ENCODE measurements at places on chromosomes 5 and 9.
A peak's percentile ranks its signal among the peaks of the same experiment; 100 is the strongest.

- no peak for DNase-seq
Observed at GRCh38 chr5:107580889-107581820, 89.6 kb downstream of the EFNA5 start.

DNA sequence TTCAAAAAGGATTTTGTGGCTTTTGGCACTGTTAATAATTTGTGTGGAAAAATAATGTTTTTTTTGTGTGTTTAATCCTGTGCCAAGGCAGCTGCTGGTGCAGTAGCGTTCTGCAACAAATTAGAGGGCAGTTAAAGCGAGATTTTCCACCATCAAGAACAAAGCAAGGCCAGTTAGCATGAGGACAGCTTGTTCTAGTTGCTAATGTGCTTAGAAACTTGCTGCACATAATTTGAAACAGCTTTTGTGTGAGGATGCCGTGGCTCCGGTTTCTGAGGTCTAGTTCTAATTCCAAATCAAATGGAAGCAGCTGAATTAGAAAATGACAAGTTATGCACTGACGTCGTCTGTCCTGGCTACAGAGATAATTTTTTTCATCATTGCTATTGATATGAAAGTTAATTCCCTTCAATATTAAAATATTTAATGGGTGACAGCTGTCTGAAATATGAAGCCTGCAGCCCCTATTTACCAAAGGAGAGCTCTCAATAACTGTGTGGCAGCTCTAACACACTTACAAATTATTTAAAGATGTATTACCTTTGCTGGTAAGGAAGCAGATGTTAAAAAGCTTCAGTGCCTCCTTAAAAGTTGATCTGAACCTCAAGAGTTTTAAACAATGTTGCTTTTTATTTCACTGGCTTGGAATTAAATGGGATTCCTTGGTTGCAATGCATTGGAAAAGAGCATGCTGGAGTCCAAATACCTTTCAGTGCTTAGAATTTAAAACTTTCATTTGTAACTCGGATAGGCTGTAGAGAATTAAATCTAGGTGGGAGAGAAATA, 128.6 kb downstream of the SPATA31D1 start:
- DNase-seq, result no peak

- no peak for DNase-seq
Observed at GRCh38 chr5:6505416-6505755, 56.7 kb downstream of the UBE2QL1 start.

DNA sequence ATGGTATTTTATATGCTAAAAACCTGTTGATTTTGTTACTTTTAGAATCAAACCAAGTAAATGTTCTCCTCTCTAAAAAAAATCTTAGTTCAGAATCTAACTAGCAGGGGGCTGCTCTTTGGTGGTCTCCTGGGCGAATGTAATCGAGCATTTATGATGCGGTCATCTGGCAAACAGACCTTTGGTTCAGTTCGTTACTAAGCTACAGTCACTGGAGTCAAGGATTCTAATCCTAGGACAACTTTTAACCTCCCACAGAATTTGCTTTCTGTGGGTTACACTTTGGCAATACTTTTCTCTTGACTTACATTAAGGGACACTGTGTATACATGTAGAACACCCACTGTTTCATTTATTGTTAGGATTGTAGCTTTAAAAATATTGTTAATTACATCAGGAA, 26.3 kb upstream of the FREM1 start:
- no peak for DNase-seq

DNA sequence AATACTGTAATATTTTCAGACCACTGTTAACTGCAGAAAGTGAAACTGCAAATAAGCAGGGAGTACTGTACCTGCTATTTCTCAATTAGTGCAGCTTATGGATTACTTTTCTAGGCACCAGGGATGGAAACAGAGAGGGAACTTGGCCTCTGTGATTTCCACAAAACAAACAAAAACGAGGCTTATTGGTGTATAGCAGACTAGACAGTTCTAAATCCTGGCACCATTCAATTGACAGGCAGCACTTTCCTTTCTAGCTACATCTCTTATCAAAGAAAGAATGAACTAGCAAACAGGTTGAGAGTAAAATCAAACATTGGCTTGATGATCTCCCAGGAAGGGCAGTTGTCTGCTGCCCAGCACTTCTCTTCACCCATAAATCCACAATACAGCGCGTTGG, 16.0 kb upstream of the IL33 start:
- DNase-seq, result no peak

DNA sequence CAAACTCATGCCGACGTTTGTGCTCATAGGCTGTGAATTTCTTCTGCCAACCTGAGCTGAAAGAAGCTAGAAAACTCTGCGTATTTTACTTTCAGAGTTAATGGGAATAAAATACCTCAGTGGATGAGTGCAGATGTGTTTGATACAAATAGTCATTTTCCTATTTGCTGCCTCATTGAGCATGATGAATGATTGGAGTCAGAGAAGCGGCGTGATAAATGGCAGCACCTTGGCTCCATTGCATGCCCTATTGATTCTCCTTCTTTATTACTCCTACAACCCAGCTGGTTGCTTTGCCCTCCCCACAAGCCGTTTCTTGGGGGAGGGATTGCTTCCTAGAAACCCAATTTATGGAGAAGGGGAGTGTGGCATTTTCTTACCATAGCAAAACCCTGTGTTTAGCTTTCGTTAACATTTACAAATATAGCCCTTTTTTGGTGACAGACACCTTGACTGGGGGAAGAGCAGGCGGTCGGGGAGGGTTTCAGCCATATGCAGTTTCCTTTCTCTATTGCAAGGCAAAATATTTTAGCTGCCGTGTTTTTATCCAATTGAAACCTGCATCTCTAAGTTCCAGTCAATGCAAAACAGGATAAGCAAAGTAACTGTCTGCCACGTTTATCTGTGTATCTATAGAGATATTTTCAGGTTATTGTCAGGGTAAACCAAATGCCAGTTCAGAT, 93.1 kb upstream of the TBCA start:
- no peak for DNase-seq

DNA sequence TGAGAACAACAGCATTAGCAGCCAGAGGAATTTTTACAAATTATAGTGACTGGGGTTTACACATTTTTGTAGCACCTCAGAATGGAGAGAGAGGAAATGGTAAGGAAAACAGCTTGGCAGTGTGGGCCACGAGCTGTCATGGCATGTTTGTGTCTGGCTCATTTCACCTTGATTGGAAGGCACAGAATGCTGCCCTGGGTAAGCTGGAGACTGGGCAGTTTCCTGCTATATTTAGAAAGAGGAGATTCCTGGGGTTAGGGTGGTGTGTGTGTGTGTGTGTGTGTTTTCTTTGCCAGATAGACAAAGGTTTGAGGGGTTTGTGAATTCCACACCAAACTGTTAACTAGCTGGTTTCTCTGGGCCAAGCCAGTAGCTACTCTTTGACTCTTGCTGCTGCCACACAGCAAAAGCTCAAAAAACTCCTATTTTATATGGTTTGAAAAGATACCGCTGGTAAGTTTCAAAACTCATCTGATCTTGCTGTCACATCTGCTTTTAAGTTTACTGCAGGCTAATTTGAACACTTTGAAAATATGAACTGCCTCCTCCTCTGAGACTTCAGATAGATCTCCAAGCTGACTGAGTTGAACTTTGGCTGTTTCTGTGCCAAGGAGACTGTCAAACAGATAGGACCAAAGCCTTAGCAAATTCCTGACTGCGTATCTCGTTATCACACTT, 9.1 kb downstream of the ARHGAP26 start:
- no peak for DNase-seq

DNA sequence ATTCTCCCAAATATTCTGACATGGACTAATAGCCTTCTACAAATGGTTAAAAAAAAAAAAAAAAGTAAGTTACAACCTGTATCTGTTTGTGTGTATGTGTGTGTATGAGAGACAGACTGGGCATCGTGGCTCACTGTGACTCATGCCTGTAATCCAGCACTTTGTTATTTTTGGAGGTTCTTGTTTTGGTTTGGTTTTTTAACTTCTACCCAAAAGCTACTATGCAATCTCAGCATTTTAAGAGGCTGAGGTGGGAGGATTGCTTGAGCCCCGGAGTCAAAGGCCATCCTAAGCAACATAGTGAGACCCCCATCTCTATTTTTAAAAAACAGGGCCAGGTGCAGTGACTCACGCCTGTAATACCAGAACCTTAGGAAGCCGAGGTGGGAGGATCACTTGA, 17.6 kb upstream of the HAVCR1 start:
- no peak for DNase-seq

DNA sequence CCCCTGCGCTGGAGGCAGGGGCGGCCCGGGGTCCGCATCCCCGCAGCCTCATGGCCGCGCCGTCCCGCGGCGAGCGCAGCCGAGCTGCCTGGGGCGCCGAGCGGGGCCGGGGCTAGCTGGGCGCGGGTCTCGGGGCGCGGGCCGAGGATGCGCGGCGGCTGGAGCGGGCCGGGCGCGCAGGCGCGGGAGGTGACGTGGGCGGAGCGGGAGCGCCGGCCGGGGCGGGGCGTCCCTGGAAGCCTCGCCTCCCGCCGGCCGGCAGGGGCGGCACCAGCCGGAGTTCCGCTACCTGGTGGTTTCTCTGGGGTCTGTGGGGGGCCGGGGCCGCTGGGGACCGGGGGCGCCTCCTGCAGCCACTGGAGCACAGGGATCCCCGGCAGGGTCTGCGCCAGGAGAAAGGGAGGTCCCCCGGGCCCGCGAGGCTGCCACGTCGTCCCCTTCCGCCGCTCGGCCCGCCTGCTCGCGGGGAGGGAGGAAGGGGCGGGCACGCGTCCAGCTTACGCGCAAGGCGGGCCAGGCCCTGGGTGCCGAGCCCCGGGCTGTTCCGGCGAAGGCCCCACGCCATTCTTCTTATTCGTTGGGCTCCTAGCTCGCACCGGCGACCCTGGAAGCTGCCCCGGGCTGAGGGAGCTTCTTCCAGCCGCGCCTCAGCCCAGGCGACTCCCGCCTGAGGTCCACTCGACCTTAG, at the start of gene LPCAT1:
Gene LPCAT1 (minus strand): TSS at position 168 of the 688 bp plus-strand sequence. CDS start 116 bp downstream, at position 52.
- DNase-seq, result peak; percentile 45

GRCh38 chr5:133367071-133367786, 245.1 kb downstream of the FSTL4 start:
- no peak for DNase-seq

DNA sequence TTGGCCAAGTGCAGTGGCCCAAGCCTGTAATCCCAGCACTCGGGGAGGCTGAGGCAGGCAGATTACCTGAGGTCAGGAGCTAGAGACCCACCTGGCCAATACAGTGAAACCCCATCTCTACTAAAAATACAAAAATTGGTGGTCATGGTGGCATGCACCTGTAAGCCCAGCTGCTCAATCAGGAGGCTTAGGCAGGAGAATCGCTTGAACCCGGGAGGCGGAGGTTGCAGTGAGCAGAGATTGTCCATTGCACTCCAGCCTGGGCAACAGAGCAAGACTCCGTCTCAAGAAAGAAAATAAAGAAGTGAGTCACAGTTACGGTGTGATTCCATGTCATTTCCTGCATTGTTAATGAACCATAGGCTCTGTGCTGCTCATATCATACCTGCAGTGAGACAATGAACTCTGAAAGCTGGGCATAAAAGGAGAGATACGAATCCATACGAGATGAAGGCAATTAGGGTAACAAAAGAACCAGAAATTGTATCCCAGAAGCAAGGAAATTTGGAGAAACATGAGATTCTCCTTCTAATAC, 44.6 kb downstream of the TIMD4 start:
- no peak for DNase-seq

DNA sequence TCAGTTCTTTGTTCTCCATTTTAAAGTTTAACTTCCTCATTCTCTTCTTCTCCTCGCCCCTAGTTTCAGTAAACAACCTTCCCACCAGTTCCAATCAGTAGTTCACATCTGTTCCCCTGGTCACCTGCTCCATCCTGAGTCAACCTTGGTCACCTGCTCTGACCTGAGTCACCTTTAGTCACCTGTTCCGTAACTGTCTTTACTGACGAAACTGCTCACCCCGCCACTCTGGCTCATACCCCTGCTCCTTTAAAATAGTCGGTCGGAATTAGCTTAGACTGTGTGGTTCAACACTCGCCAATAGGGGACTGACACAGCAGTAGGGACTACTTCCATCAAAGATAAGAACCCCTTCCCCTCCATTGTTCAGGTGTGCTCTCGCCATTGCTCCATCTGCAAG, 76.3 kb upstream of the GPBP1 start:
- no peak for DNase-seq

- no peak for DNase-seq
Observed at GRCh38 chr5:142746532-142747433, 23.4 kb upstream of the ARHGAP26 start.

DNA sequence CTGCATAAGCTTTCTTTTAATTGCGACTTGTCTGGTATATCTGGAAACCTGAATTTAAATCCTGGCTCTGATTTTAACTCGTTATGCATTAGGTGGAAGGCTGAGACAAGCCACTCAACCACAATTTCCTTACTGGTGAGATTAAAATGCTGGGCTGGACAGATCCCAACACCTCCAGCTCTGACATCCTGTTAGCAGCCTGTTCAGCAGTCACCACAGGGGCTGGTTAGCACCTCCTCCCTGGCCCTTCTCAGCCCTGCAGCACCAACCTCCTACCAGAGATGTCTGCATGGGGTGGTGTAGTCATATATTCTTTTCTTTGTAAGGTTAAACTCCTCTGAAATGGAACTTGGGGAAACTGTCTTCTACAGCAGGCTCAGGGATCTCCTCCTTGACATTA, 156.5 kb upstream of the NFIL3 start:
- DNase-seq, result no peak

GRCh38 chr9:69115621-69116020, 58.5 kb upstream of the TJP2 start:
- no peak for DNase-seq

DNA sequence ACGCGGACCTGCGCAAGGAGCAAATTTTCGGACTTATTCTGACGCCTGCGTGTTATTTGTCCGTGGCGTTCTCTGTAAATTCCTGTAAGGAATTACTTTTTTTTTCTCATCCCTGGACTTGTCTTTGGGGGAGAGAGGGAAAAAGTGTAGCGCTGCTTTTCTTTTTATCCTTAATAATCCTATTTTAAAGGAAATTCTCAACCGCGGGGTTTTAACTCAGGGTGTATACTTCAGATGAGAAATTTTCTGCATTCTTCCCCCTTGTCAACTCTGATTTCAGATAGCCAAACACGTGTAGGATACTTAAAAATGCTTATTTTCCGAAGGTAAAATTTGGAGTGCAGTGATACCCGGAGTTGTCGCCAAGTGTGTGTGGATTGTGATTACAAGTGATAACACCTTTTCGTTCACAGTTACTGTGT, 853 bp downstream of the DCP2 start:
- DNase-seq, result no peak

- no peak for DNase-seq
Observed at GRCh38 chr9:122991370-122991830, 42.1 kb upstream of the GPR21 start.

DNA sequence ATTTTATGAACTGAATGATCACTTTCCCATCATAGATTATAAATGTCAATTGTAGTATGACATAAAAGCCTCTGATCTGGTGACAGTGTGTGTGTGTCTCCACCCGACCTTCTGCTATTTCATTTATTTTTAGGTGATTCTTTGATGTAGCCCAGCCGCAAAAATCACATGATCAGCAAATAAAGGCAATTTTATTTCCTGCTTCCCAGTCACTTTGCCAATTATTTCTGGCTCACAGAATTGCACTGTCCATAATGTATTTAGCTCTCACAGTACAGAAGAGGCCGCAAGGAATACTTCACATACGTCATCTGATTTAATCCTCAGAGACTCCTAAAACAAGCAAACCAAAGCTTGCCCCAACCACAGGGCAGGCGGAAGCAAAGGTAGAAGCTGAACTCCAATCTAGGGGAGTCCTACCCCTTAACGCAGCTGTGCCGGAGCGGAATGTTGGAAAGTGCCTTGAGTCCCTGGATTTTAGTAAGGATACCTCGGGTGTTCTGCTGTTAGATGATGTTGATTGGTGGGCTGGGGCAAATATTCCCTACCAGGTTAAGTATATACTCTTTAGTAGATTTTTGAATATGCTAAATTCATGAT, 384.0 kb upstream of the IRX4 start:
- DNase-seq, result no peak

GRCh38 chr5:83375049-83375745, 96.3 kb upstream of the VCAN start:
- no peak for DNase-seq

GRCh38 chr5:43627028-43627427, 24.0 kb downstream of the NNT start:
- DNase-seq, result no peak
